ENCODE measurements at places on chromosomes 6 and 20.

GRCh38 chr6:10310826-10311225 is 104.0 kb downstream of the TFAP2A start:
- no peak for DNase-seq

DNA sequence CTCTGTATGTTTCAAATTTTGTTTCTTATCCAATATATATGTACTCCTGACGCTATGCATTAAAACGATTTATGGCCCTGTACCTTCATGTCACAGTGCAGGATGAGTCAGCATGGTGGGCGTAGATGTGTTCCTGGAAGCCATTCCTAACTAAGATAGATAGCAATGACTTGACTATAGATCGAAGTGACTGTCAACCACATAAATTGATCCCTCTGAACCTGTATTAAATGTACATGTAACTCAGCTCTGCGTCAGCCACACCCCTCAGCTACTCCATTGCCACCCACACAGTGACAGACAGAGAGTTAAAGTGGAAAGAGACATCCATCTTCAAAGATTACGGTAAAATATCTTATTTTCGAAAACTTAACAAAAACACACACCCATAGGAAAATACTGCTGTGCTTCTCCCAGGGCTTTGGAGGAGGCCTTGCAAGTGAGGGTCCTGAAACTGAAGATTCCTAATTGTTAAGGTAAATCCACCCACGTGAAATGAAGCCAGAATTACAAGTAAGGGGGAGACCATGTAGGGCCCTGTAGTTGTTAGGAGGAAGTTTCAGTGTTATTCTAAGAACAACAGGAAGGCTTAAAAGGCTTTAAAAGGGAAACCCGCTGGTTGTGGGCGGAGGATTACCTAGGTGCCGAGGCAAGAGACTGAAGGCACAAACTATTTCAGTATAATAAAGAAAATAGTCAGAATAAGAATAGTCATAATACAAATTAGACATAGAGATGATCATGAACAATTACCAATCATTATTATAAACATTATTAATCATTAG is 10.3 kb upstream of the RAD21L1 start:
- DNase-seq, result no peak

- DNase-seq, result no peak
Measured at GRCh38 chr6:69795469-69796072, 1.2 kb downstream of the LMBRD1 start.

DNA sequence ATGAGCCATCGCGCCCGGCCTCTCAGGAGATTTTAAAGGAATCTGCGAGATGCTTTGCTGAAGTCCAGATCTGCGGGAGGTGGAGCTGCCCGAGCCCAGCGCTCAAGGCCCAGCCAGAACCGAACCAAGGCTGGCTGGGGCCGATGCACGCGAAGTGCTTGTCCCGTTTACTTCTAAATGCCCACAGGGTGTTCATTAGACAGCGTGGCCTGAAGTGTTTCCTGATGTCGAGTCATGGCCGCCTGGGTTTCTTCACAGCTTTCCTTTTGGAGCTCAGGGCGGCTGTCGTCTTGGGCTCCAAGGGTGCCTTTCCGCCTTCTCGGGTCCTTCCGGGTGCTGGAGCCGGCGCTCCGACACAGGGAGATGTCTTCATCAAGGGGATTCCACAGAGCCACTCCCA is 25.1 kb upstream of the CCR6 start:
- DNase-seq, result no peak

GRCh38 chr6:88135578-88136114 is 30.5 kb downstream of the CNR1 start:
- DNase-seq, result no peak

DNA sequence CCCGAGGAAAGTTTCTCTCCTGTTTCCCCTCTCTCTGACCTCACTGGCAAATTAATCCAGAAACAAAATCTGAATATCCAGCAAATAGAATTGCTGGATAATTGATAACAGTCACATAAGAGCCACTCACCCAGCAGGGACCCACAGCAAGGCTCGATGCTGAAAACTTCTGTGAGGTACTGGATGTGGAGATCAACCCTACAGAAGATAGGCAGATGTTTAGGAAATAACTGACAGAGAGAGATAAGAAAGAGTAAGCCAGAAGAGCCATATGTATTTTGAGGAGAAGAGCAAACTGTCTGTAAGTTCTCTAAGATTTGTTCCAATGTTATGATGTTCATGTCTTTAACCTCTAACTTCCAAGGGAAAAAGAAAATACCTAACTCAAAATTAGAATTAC is 59.7 kb downstream of the PKHD1 start:
- DNase-seq, result no peak

DNA sequence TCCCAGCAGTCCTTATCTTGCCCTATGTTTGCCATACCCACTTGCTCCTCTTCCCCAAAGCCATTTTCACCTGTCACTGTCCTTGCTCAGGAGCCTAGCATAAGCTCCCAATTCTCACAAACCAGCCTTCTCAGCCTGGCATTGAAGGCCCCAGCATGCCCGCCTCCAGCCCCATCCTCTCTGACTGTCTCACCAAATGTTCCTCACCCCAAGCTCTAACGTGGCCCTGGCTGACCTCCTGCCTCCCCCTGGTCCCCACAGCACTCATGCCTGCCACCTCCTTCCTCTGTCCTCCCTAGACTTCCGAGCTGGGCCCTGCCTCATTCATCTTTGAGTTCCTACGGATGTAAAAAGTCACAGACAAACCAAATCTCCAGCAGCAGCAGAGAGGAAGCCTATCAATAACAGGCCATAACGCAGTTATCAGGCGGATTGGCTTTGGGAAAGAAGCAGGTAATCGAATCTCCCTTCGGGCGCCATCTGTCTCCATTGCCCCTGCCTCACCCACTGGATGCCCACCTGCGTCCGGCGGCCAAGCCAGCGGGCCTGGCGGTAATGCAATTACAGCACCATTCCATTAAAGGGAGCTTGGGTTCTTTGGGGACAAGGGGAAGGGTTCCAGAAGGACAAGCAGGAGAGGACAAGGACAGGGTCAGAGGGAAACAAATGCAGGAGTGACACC is 104.4 kb downstream of the MRPL14 start:
- DNase-seq, result no peak

DNA sequence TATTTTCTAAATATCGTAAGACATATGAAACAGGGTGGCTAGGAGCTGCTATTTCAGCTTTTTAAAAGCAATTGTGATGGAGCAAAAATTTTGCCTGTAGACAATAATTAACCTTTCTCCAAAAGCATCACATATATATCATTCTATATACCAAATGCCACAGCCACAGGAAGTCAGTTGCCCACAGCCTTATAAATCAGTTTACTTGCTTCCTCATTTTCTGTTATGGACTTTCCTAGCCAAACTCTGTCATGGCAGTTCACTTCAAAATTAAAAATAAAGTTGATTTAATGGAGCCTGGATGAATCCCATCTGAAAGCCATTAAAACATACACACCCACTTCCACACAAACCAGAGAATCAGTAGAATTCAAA is 93.4 kb upstream of the NHSL1 start:
- DNase-seq, result no peak

DNA sequence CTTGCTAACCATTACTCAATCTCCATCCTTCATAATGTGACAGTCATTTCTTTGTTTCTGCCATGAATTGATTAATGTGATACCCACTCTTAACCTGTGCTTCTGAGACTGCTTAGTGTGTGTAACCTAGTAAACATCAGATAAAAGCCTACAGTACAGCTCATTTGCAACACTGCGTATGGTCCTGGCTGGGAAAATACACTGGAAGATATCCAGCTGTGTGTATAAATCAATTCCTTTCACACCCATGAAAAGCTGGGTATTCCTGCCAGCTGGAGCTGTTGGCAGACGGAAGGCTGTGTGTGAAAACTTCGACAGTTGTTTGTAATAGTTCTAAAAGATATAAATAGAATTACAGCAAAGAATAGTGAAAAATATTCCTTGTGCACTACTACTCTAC is 509.2 kb downstream of the FRK start:
- no peak for DNase-seq

- DNase-seq, result no peak
Measured at GRCh38 chr6:169277619-169278018, 24.0 kb upstream of the THBS2 start.

DNA sequence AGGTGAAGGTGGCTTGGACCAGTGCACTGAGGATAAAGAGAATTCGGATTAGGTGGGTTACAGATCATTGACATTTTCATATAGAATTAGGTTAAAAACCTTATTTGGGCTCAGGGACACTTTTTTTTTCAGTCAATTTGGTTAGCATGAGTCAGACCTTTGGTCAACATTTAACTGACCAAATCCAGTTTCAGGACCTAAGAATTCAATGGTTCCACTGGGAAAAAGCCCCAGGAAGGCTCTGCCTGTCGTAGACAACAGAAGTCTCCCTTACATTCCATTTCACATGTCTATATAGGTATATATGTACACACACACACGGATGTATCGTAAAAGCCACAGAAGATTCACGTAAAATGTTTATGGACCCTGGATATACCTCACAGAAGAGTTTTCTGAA is 184.2 kb upstream of the RREB1 start:
- DNase-seq, result no peak

DNA sequence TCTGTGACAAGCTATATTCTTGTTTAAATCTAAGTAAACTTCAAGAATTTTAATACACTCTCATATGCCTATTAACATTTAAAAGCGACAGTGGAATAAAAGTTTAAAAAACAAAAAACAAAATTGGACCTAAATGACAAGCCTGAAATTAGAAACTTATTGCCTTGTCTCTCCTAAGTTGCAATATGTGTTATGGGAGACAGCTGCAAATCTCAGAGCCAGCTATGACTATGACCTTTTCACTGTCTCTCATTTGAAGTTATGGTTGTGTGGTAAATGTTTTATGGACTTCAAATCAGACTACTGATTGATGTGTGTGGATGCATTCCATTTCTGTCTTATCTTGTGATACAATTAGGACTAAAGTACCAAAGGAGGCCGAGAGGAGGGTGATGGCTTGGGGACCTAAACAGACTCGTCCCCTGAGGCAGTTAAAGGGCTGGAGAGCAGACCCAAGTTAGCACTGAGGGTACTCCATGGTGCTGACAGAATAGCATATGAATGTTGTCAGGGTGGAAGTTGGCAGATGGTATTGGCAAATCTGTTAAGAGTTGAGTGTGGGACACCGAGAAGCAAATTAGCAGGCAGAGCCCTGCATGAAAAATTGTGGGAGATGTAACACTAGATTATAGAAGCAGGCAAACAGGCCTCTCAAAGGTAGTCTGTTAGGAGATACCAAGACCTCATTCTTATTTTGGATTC is 930.1 kb upstream of the MAN1A1 start:
- no peak for DNase-seq

DNA sequence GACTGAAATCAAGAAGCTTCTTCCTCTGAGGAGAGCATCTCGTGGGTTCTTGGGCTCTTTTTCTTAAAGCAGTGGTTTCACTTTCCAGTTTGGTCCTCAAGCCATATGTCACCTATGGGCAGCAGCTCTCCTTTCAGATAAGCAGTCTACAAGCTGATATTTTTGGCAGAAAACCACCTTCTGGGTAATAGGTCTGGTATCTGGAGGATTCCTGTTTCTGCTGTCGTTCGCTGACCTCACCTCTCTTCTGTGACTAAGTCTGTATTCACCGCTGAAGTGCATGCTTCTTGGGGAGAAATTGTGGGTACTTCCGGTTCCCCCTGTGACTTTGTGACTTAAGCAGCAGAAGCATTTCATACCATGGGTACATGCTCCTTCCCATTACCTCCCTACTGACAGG is 193.6 kb downstream of the EDN1 start:
- DNase-seq, result no peak

DNA sequence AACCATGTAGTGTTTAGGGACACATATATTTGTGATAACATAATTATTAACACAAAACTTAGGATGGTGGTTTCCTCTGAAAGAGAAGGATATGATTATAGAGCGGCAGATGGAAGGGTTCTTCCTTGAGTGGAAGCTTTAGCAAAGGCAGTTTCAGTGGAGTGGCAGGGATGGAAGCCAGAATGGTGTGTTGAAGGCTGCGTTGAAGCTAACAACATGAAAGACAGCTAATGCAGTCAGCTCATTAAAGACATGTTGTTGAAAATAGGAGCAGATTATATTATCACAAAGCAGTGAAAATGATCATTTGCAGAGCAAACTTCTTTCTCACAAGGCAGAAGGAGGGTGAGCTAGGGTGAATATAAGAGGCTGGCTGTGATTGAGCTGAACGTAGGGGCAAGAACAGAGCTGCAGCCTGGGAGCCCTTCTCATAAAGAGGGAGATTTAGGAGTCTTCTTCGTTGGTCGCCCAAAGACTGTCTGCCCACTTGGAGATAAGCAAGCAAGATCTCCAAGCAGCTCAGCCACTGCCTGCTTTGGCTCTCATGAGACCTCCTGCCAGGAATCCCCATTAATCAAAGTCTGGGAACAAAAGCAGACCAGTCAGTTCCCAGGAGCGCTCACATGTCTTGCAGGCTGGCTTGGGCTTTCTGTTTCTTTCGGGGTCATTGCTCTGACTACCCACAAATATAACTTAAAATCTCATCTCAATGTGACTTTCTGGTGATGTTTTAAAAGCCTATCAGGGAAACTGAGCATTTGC is 2.6 kb upstream of the ANKRD6 start:
- DNase-seq, result no peak

DNA sequence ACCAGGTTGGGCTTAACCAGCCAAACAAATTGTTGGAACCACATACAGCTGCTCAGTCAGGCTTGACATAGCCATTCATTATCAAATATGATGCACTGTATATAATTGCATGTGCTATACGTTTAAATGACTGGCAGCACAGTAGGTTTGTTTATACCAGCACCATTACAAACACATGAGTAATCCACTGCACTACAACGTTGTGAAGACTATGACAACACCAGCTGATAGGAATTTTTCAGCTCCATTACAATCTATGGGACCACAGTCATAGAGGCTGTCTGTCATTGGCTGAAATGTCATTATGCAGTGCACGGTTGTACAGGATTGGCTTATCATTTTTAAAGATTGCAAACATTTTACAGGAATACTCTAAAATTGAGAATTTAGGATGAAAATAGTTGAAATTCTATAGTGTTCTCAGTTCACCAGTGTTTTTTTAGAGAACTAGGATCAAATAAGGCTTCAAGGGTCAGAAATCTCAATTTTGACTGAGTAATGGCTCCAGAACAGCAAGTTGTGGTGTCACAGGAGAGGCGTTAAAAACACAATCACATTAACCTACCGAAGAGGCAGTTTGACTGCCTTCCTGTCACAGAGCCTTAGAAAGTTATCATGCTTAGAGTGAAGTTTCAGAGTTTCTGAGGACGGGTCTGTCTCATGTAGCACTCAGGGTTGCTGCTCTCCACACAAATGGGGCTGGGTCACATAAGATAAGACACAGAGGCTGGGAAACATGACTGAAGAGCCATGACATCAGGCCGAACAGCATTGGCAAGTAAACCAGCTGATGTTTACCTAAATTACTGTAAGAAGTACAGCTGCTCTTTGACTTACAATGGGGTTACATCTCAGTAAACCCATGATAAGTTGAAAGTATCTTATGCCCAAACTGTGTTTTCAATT is 60.7 kb upstream of the SMLR1 start:
- no peak for DNase-seq

- no peak for DNase-seq
Measured at GRCh38 chr20:52959125-52959524, 13.0 kb upstream of the TSHZ2 start.

GRCh38 chr20:48287552-48288170 is 502.4 kb upstream of the SULF2 start:
- no peak for DNase-seq

GRCh38 chr20:1955217-1955616 is 38.6 kb downstream of the PDYN start:
- DNase-seq, result no peak
